ENCODE measurements at places on chromosomes 6 and 20. TPM values are rescaled to one million over a fixed set of nuclear protein-coding genes. Genes with fewer than 3 reads are reported as not detected.

- DNase-seq = no peak
Measured at GRCh38 chr6:110337486-110337885, 20.7 kb downstream of the METTL24 start.

DNA sequence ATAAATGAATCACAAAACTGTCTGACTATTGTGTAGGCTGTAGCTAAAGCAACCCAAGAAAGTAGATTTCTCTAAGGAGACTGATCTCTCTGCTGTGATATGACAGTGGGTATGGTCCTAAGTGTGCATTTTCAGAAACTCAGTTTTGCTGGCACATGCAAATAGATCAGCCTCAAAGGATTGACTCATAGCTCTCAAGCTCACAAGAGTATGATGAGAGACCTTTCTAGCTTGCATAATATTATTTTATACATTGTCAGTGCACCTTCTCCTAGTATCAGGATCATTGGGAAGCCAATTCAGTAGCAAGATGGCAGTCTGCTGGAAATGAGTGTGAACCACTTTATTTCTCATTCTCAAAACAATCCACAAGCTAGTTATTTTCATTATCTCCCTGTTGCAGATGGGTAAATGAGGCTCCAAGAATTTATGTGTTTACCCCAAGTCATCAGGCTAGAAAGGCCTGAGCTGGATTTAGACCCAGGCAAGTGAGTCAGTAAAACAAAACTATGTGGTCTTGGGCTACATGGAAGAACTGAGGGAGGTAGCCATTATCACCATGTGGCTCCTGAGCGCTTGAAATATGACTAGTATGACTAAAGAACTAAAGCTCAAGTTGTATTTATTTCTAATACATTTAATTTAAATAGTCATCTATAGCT is 27.9 kb upstream of the PLCB4 start:
- DNase-seq = no peak

GRCh38 chr6:157066781-157067491 is 256.4 kb downstream of the TMEM242 start:
- DNase-seq = no peak

DNA sequence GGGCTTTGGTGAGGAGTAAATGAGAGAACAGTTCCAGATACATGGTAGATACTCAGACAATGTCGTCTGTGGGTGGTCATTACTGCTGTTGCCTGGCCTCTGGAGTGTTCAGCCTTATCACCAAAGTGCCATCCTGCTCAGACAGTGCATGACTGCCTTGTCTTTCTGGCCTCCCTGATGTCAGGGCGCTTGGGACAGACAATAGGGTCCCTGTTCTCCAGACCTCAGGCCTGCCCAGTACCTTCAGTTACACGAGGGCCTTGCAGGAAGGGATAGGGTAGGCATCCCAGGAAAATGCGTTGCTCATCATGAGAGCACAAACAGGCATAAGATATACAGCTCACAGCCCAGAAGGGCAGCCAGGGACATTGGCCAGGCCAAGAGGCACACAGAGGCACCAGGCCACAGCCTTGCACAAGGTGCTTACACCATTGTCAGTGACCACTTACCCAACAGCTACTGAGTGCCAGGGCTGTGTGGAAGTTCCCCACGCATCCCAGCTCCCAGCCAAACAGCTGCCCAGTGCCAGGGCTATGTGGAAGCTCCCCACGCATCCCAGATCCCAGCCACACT is 27.4 kb downstream of the BPIFB1 start:
- no peak for DNase-seq

GRCh38 chr6:18496462-18496861 is 109.3 kb downstream of the RNF144B start:
- no peak for DNase-seq

HRH3 gene
- total RNA-seq = not detected

DNA sequence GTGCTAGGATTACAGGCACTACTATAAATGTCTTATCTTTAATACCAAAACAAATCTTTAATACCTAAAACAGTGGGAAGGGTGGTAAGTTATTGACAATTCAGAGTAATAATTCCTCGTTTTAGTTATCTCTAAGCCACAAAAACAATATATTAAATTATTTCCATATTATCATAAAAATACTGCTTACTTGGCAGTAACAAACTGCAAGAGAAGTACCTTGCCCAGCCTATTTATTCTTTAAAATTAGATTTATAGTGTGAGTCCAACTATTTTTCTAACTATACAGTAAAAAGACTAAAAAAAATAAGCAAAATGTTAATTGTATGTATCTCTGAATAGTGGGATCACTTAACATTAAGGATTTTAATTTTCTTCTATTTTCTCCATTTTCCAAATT is 123.2 kb downstream of the HACE1 start:
- no peak for DNase-seq
